ENCODE measurements at places on chromosomes 16 and 17.

DNA sequence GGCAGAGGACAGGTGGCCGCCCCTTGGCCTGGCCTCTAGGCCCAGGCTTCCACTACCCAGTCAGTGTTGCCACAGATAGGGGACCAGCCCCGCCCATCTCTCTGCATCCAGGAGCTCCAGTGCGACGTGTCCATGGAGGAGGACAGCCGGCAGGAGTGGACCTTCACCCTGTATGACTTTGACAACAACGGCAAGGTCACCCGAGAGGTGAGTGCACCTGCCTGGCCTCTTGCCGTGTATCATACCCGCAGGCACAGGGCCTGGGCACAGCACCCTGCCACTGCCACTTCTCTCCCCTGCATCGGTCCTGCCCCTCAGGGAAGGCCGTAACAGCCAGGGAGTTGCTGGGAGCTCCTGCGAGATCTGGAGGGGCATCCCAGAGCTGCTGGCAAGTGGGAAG lies 55.7 kb downstream of the SNX20 start:
- DNase-seq: no peak

DNA sequence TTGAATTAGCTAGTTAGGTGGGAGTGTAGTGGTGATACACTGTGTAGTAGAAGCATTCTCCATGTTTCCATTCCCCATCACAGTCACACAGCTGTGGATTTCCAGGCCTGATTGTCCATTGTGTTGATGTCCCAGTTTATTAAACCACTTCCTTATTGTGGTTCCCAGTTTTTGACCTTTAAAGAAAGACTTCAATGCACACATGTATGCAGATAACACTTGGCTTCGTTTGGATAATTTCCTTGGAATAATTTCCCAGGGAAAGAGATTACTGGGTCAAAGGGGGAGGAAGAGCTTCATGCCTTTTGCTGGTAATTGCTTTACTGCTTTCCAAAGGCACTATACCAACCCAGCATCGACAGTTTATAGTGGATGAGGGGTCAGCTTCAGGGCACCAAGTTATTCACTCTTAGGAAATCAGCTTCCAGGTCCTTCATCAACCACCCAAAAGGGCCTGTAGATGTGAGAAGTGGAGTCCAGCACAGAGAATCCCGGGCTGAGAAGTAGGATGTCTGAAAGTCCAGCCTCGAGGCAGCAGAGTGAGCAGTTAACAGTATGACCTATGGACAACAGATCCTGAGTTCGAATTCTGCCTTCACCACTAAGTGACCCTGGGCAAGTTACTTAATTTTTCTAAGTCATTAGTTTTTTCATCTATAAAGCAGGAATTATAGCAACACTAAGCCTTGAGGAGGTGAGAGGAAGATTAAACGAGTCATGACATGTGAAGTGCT lies 31.3 kb upstream of the TNS4 start:
- DNase-seq: no peak

- DNase-seq: no peak
Measured at GRCh38 chr17:60610473-60610872, 10.5 kb downstream of the PPM1D start.

GRCh38 chr17:27622986-27623385 lies 8.0 kb upstream of the LGALS9 start:
- DNase-seq: no peak

DNA sequence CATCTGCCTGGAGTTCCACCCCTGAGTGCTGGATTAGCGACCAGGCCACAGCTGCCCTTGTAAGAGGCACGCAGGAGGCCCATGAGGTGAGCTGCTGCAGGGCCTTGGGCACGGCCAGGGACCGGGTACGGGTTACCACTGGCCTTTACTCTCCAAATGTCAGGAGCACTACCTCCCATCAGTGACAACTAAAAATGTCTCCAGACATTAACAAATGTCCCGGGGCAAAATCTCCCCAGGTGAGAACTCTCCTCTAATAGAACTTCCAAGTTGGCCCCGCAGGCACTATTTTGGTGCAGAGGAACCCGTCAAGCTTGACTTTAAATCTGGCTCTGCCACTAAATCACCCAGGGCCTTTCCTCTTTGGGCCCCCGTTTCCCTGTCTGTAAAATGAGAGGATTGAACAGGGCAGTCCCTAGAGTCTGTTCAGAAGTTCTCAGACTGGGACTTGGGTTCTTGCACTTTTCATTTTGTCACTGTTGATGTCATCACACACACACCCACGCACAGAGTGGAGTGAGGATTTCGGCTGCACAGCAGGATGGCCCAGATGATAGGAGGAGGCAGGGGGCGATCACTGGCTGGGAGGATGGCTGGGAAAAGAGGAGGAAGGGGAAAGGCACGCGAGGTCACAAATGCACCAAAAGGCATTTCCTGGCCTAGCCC lies 24.5 kb upstream of the MAPT start:
- no peak for DNase-seq

- no peak for DNase-seq
Measured at GRCh38 chr17:67090341-67090740, 46.0 kb downstream of the CACNG1 start.

- DNase-seq: peak; percentile 46
Measured at GRCh38 chr17:37039269-37039668, 90.5 kb downstream of the AATF start.

GRCh38 chr16:81265658-81266451 lies 27.4 kb downstream of the BCO1 start:
- no peak for DNase-seq

- peak; percentile 83 for DNase-seq
Measured at GRCh38 chr16:85286951-85287814, 174.9 kb upstream of the CIBAR2 start.

DNA sequence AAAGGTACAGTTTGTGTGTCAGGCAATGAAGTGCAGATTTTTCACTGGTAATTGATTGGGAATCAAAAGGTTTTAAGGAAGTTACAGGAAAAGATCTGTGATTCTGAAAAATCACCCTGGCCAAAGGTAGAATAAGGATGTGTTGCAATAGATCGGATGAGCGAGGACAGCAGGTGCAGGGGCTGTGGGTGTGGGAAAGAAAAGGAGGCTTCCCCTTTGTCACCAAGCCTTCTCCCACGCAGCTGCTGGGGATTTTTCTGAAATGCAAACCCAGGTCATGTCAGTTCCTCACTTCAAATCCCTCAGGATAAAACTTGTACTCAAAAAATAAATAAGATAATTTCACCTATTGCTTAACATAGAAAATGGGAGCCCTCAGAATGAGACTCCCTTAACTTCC lies 47.9 kb upstream of the ARHGAP17 start:
- no peak for DNase-seq

DNA sequence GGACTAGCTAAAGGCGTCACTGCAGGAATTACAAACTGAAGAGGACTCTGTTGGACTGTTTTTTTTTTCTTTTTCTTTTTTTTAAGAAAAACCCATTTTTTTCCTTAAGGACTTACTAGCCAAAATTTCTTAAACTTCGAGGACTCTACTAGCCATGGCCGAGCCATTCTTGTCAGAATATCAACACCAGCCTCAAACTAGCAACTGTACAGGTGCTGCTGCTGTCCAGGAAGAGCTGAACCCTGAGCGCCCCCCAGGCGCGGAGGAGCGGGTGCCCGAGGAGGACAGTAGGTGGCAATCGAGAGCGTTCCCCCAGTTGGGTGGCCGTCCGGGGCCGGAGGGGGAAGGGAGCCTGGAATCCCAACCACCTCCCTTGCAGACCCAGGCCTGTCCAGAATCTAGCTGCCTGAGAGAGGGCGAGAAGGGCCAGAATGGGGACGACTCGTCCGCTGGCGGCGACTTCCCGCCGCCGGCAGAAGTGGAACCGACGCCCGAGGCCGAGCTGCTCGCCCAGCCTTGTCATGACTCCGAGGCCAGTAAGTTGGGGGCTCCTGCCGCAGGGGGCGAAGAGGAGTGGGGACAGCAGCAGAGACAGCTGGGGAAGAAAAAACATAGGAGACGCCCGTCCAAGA lies 878 bp downstream of the HEXIM1 start:
- peak; percentile 87 for DNase-seq

- no peak for DNase-seq
Measured at GRCh38 chr16:54594601-54595391, 308.2 kb upstream of the IRX3 start.

GRCh38 chr17:73132085-73132492 lies 32.7 kb upstream of the SSTR2 start:
- no peak for DNase-seq

GRCh38 chr16:20875355-20875650 lies 24.9 kb downstream of the DCUN1D3 start:
- DNase-seq: no peak

DNA sequence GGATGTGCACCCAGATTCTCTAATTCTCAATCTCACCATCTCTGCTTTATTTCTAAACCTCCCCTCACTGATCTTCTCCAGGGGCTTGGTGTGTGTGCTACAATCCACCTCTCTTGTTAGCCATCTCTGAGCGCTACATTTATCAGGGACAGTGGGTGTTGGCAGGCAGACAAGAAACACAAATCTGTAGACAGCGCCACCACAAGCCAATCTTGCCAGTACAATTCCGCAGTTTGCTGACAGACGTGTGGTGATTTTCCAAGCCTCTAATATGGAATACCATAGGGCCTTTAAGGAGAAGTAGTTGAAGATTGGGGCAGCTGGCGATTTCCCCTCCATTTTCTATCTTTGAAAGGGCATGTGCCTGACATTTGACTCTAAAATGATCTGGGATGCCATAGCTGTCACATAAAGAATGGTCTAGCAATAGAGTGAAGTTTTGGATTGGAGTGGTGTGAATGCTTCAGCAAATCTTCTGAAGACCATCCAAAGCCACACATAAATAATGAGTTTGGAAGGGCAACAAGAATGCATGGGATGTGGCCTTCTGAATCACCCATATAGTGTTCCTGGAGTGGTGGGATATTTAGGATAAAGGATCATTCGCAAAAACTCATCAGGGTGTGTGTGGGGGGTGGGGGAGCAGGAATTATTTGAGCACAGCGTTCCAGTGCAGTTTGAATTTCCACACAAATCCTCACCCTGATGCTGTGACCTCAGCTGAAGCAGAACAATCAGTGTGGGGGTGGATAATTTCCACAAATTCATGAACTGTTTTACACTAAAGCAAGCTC lies 12.0 kb upstream of the ANKFN1 start:
- no peak for DNase-seq

GRCh38 chr17:6496116-6496481 lies 51.8 kb downstream of the PIMREG start:
- no peak for DNase-seq

DNA sequence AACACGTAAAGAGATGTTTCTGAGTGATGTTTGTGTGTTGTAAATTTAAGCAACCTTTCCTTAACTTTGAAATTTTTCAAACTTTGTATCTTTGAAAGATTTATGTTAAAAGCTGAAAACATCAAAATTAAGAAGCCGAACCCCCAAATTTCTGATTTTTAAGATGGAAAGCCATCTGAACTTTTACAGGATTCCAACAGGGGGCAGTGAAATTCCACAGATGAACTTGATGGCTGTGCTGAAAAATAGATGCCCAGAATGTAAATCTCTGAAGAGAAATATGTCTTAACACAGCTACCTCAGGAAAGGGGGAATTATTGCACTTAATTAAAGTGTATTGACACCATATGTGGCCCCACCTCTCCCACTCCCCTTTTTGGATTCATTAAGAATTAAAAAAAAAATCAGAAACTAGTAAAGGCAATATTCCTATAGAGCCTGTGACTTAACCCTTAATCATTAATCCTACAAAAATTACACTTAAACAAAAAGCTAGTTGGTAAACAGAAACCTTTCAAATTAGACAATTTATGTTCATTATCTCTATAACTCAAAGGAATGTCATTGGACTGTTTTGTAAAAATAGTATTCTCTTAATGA lies 597.9 kb downstream of the KCNJ2 start:
- DNase-seq: peak; percentile 49

DNA sequence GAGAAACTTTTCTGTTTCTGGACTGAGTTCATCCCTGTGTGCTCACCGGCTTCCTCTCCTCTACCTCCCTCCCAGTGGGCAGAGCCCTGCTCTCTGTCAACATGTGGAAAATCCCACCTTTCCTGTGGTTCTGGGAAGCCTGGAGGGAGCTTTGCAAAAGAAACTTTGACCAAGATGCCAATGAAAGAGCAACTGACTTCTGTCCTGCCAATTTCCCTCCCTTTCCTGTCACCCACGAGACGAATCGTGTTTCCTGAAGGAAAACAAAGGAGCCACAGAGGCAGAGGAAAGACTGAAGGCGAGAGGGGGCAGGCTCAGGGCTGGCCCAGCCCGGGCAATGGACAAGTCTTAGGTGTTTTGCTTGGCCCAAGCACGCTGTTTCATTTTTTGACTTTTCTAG lies 82.8 kb downstream of the PLCG2 start:
- DNase-seq: no peak

DNA sequence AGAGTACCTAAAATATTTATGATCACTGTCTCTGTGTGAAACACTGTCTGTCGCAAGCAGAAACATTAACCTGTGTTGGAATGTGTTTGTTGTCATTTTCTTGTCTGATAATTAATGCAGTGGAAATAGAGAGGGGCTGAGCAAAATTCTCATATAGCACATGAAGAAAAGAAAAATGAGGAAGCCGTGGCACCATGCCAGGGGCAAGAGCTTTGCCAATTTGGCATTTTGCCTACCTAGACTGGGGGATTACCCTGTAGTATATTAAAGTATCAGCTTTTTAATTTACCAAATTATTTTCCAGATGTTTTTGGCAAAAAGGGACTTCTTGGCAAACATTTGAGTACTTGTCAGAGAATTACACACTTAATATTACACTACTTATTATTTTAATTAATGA lies 1326.6 kb upstream of the GOT2 start:
- DNase-seq: peak; percentile 18

DNA sequence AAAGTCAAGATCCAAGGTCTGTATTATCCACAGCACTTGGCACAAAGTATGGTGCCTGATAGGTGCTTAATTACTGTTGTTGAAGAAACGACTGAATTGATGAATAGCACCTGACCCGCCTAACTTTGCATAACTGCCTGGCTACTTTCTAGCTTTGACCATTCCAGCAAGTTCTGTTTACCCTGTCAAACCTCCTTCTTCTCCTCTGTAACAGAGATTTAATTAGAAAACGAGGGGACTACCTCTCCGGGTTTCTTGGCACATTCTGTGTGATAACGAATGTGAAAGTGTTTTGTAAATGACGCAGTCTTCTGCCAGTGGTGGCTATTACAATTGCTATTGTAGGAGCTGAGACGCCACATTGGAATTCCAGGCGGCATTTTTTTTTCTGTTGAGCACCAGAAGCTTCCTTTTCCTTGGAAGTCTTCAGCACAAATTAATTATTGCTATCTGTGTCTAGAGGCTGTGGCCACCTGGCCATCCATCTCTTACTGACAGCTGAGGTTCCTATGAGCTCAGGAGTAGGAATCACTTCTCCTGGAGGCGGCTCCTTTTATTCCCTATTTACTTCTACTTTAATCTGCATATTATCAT lies 522.9 kb downstream of the HS3ST4 start:
- no peak for DNase-seq
